ENCODE measurements at places on chromosomes 16 and 17. TPM values are rescaled to one million over a fixed set of nuclear protein-coding genes. Genes with fewer than 3 reads are reported as not detected.

Gene TSPOAP1
- 1.1 TPM for total RNA-seq

Gene TRPV3
- total RNA-seq, result 2.8 TPM

Gene PRAC2
- not detected for total RNA-seq

Gene GDPD3
- 0.95 TPM for total RNA-seq

Gene MT1E
- 129 TPM for total RNA-seq

Gene EVI2B
- 0.16 TPM for total RNA-seq

Gene CCDC92B
- not detected for total RNA-seq

Gene TP53I13
- total RNA-seq, result 25.4 TPM

Gene KRT14
- 0.16 TPM for total RNA-seq

Gene BRICD5
- 1.1 TPM for total RNA-seq

Gene PHOSPHO1
- total RNA-seq, result not detected

Gene MYH3
- total RNA-seq, result 0.16 TPM

Gene C17orf78
- total RNA-seq, result not detected

Gene KRTAP2-2
- total RNA-seq, result not detected

Gene MAP2K6
- total RNA-seq, result 3.0 TPM

Gene KRT40
- total RNA-seq, result not detected
